Activated CD8-positive, alpha-beta T cell treated with anti-CD3 and anti-CD28 coated beads, Interleukin-2, amount 10 ng/mL, durations not matched to agents 7 days and 5 days (primary cell): ENCODE measurements at places on chromosomes 1 and 21.

DNA sequence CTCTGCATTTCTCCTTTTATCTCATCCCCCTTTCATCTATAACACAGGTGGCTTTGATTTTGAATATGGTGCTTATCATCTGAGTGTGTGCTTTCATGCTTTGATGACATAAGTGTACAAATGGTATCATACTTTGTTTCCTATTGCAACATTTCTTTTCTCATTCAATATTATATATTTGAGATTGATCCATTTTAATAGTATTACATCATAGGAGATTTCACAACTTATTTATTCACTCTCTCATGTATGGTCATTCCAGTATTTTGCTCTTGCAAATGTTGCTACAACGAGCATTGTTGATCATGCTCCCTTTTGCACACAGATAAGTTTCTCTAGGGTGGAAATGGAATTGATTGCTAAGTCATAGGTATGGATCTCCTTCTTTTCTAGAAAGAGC lies 302.8 kb downstream of the KIF26B start:
- no peaks in the 10 kb centered on the region for H3K4me1 ChIP-seq
- DNase-seq = no peak
- no peak overlapping the region for H3K4me3 ChIP-seq
- no peak overlapping the region for H3K27ac ChIP-seq
- peaks cover 8% of the 10 kb centered on the region for H3K27me3 ChIP-seq

DNA sequence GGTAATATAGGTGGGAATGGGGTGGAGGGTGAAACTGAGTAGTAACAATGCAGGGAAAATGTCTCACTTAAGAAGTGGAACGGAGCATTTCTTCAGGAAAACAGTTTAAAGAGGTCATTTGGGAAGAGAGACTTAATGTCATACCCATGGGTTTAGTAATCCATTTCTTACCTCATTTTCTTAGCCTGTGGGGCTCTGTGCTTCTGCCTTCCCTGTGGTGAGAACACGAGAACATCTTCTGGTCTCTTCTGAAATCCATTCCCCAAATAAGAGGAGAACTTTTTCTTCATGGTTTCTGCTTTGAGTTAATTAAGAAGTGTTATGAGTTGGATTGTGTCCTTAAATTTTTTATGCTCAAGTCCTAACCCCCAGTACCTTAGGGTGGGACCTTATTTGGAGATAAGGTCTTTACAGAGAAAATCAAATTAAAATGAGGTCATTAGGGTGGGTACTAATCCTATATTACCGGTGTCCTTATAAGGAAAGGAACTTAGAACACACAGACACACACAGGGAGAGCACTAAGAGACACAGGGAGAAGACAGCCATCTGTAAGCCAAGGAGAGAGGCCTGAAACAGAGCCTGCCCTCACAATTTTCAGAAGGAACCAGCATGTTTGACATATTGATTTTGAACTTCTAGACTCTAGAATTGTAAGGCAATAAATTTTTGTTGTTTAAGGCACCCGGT lies 5.4 kb downstream of the CCDC190 start:
- H3K4me3 ChIP-seq = no peak overlapping the region
- no peaks in the 10 kb centered on the region for H3K4me1 ChIP-seq
- DNase-seq = no peak
- peaks cover 8% of the 10 kb centered on the region for H3K27me3 ChIP-seq
- no peaks in the 10 kb centered on the region for H3K36me3 ChIP-seq

DNA sequence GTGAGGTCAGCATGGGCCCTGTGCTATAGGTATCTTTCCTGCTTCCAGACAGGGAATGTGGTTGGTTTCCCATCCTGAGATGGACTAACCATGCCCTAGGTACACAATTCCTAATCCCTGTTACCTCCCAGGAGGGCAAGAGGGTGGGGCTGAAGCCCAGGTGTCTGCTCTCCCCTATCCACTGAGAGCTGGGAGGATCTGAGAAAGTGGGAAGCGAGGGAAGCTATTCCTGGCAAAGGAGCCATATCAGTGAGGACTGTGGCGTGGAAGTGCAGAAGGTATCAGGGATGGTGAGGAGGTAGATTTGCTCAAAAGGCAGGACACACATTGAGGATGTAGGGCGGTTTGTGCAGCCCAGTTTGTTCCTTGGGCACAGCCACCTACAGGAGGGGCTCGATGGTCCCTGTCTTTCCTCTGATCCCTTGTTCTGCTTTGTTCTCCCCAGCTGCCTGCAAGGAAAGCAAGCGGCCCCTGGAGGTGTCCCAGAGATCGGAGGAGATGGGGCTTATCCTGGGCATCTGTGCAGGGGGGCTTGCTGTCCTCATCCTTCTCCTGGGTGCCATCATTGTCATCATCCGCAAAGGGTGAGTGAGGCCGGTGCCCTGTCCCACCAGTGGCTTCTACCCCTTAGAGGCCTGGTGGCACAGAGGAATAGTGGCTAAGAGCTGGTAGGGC lies 48.1 kb downstream of the PTPRU start:
- H3K27ac ChIP-seq = peak overlapping the region; percentile 39
- H3K36me3 ChIP-seq = no peaks in the 10 kb centered on the region
- peaks cover 3% of the 10 kb centered on the region for H3K4me1 ChIP-seq
- no peak overlapping the region for H3K4me3 ChIP-seq
- no peaks in the 10 kb centered on the region for H3K27me3 ChIP-seq
- no peak for DNase-seq

DNA sequence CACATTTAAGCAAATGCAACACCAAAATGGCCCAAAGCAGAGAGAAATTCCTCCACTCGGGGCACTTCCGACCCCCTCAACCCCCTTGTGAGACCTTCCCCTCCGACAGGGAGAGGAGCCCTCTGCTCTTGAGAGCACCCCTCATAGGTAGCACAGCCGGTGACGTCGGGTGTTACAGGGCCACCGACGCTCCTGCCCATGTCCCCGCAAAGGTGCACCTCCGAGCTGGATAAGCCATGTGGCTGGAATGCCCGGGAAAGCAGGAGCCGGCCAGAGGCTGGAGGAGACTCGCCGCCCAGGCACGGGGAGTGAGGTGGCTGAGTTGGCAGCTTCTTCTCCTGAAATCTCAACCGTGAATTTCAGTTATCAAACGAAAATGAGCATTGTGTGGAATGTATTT lies 67.1 kb upstream of the ARHGEF16 start:
- H3K4me3 ChIP-seq = no peak overlapping the region
- H3K4me1 ChIP-seq = no peaks in the 10 kb centered on the region
- no peak overlapping the region for H3K27ac ChIP-seq
- DNase-seq = no peak

DNA sequence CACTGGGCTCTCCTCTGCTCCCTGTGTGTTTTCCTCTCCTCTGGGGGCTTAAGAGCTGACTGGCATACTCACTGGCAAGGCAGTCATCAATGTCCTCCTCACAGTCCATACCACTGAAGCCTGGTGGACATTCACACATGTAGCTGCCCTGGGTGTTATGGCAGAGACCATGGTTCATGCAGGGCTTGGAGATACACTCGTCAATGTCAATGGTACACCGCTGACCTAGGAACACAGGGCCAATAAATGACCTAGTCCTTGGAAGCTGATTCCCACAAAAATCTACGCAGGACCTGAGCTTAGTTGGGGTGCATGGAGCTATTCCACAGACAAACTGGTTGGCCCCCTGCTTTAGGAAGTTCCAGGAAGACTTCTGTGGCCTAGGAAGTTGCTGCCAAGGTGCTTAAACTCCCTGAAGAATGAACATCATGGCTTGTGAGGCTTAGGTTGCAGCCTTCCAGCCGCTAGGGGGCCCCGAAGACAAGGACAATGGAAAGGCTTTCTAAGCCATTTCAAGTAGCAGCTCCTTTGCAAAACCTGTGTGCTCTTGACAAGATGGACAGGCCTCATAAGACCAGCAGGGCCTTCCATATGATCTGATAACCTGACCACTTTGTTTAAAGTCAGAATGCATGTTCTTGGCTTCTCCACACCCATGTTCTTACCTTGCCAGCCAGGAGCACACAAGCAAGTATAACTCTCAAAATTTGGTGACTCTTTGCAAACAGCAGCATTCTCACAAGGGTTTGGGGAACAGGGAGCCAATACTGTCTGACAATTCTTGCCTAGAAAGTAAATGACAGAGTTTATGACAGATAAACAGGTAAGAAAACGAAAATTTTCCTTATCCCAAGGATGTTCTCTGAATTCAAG lies 52.3 kb upstream of the ADAM30 start:
- no peaks in the 10 kb centered on the region for H3K27me3 ChIP-seq
- DNase-seq = peak; percentile 85
- no peak overlapping the region for H3K4me3 ChIP-seq
- H3K27ac ChIP-seq = peak overlapping the region; percentile 43

- no peak overlapping the region for H3K27ac ChIP-seq
- no peaks in the 10 kb centered on the region for H3K36me3 ChIP-seq
- H3K4me1 ChIP-seq = no peaks in the 10 kb centered on the region
- H3K27me3 ChIP-seq = peaks cover 2% of the 10 kb centered on the region
- no peak for DNase-seq
These were observed 142.8 kb upstream of the VAMP3 start for GRCh38 chr1:7628273-7628672.

- H3K4me3 ChIP-seq = peak overlapping the region; percentile 19
- H3K27me3 ChIP-seq = peaks cover 2% of the 10 kb centered on the region
- DNase-seq = no peak
- H3K27ac ChIP-seq = peak overlapping the region; percentile 60
- H3K36me3 ChIP-seq = peaks cover 3% of the 10 kb centered on the region
These were observed 8.3 kb downstream of the FRRS1 start for GRCh38 chr1:99758073-99758511.

DNA sequence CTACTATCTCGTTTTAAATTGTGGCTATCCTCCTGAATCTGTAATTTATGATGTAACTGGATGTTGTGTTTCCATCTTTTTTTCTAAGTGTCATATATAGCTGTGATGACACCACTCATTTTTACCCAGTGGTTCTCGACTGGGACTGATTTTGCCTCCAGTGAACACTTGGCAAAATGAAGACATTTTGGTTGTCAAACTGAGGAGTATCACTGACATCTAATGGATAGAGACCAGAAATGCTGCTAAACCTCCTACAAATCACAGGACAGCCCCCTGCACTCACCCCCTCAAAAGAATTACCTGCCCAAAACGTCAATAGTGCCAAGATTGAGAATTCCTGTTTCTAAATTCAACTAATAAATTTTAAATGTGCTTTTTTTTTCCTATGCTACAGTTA lies 1.9 kb downstream of the TRMT13 start:
- H3K4me1 ChIP-seq = peaks cover 30% of the 10 kb centered on the region
- no peaks in the 10 kb centered on the region for H3K27me3 ChIP-seq
- H3K27ac ChIP-seq = no peak overlapping the region
- peak overlapping the region; percentile 29 for H3K4me3 ChIP-seq

DNA sequence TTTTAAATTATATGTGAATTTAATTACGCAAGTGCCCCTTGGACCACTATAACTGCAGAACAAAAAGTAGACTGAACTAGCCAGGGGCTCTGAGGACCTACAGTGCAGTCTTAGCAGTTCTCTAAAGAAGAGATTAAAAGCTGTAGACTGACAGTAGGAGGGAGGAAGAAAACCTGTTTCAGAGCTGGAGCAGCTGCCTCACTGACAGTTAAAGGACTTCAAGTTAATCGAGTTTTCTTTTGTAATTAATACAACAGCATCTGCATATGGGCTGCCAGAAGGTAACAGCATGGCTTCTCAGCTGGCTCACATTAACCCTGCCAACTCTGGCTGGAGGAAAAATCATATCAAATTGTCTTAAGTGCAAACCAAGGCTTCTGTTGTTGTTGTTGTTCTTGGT lies 19.9 kb downstream of the DSTYK start:
- H3K4me1 ChIP-seq = peaks cover 53% of the 10 kb centered on the region
- H3K27ac ChIP-seq = no peak overlapping the region
- H3K4me3 ChIP-seq = no peak overlapping the region
- no peaks in the 10 kb centered on the region for H3K27me3 ChIP-seq

DNA sequence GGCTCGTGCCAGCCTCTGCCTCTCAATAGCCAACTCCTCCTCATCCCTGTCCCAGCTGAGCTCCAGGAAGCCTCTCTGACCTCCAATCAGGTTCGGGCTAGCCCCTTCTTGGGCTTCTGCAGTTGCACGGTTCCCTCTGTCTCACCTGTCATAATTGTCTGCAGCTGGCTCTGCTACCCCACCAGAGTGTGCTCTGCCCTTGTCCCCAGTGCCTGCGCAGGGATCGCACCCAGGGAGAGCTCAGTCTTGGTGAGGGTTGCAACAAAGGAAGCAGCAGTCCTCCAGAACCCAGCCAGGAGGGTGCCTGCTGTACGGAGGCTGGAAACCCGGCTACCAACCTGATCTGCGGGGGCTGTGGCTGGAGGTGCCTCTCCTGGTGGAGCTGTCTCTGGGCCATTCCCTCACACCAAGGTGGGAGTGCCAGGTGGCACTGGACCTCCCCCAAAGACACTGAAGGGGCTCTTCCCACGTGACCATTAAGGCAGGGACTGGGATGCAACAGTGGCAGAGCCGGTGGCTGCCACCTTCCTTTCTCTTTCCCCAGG lies 63.5 kb upstream of the DMRTB1 start:
- H3K4me1 ChIP-seq = peaks cover 6% of the 10 kb centered on the region
- H3K36me3 ChIP-seq = no peaks in the 10 kb centered on the region
- H3K4me3 ChIP-seq = no peak overlapping the region
- peaks cover 3% of the 10 kb centered on the region for H3K27me3 ChIP-seq
- no peak overlapping the region for H3K27ac ChIP-seq

DNA sequence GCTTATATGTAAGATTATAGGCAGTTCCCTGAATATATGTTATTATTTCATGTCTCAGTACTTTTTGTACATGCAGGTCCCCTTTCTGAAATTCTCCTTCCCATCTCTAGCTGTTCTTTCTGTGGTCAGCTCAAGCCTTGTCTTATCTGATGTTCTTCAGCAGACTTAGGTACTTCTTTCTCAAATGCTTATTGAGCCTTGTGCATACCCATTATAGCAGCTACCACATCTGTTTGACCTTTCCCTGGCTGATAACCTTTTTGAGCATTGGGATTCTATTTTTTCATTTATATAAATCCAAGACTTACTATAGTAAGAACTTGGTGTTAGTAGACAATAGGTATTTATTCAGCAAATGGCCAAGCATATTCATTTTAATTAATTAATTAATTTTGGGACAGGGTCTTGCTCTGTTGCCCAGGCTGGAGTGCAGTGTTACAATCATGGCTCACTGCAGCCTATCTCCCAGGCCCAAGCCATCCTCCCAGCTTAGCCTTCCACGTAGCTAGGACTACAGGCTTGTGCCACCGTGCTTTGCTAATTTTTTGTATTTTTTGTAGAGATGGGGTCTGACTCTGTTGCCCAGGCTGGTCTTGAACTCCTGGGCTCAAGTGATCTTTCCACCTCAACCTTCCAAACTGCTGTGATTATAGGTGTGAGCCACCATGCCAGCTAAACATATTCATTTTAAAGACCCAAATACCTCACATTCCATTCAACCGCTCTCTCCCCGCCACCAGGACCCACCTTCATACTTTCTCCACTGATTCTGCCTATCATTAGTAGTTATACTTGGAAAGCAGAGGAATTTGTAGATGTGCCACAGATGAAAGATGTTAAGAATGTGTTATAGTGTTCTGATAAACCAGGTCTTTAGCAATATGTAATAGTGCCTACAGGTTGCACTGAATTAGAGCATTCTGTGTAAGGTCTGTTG lies 16.7 kb downstream of the TIPRL start:
- peaks cover 45% of the 10 kb centered on the region for H3K36me3 ChIP-seq
- no peaks in the 10 kb centered on the region for H3K27me3 ChIP-seq
- H3K4me3 ChIP-seq = no peak overlapping the region
- DNase-seq = no peak
- no peak overlapping the region for H3K27ac ChIP-seq
- no peaks in the 10 kb centered on the region for H3K4me1 ChIP-seq
